Activated T-helper 17 cell treated with anti-CD3 and anti-CD28 coated beads, Interleukin-2, amount 50 U/mL, for 72 hours (primary cell): ENCODE measurements at places on chromosomes 5 and 9. TPM values are rescaled to one million over a fixed set of nuclear protein-coding genes. Genes with fewer than 3 reads are reported as not detected.
A peak's percentile ranks its signal among the peaks of the same experiment; 100 is the strongest.

NOXA1 gene
- 0.39 TPM for total RNA-seq

JAKMIP2 gene
- total RNA-seq = 2.4 TPM

DNA sequence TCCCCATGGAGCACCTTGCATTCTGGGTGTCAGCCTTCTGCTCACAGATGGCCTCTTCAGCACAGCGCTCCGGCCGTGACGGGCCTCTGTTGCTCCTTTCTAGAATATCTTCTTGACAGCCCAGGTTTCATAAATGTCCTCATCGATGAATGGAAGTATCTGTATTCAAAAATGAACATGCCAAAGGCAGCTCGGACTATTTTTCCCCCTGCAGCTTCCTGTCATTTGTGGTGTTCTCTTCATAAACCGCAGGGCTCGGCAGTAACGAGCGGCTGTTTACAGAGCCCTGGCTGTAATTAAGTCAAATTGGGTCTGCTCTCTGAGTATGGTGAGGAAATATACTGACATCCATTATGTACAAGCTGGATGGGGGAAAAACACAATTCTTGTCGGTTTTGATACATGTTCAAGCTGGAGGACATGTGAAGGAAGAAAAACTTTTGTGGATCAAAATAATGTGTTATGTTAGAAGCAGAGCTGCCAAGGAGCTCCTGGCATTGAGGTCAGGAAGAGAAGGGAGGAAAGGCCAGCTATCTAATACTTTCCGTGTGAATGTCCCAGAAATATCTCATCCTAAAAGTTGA, 154.1 kb upstream of the CD180 start:
- ATAC-seq = peak; percentile 23

GRCh38 chr5:111311666-111312065, 87.5 kb downstream of the CAMK4 start:
- ATAC-seq = no peak

- no peak for ATAC-seq
These were observed 99.8 kb downstream of the NNT start for GRCh38 chr5:43702815-43703214.

- no peak for ATAC-seq
These were observed 151.7 kb upstream of the HCN1 start for GRCh38 chr5:45847877-45848276.

DNA sequence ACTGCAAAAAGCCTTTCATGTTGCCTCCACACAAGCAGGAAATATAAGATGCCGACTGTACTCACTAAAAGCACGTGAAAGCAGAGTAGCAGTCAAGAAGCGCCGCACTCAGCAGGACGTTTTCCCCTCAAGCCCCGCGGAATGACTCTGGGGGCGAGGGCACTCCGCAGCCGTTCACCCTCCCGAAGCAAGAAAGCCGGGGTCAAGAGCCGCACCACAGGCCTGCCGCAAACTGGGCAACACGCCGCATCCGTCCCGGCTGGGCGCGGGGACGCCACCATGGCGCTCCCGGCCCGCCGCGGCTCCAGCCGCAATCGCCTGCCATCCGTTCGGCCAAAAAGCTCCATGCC, 364 bp downstream of the RPS6 start:
- ATAC-seq = peak; percentile 35

GRCh38 chr5:176906126-176906525, 7.0 kb upstream of the HK3 start:
- no peak for ATAC-seq

DNA sequence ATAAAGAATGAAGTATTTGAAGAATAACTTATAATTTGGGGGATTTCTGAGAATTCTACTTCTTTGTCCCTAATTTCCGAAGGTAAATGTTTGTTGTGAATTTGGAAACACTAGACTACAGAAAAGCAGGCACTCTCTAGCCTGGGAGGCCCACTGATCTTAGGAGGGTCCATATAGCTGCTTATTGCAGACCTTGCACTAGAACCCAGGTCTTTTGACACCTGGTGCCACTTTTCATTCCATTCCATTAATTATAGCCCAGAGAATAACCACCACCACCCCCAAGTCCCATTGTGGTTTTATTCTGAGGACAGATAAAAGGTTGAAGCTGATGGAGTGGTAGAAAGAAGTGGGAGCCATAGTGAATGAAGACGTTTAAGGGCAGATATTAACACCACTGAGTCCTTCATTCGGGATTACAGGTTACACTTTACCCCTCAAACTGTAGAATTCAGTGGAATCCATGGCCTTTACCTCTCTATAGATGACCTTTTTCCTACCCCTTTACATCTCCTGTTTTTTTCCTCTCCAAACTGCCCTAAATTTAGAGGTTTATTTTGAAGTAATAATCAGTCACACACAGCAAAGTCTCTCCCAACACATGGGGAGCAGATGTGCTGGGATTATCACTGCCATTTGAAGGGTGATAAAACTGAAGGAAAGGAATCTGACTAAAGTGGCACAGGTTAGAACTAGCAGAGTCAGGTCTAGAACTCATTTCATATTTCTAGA, 12.0 kb upstream of the PSMD5 start:
- no peak for ATAC-seq

DNA sequence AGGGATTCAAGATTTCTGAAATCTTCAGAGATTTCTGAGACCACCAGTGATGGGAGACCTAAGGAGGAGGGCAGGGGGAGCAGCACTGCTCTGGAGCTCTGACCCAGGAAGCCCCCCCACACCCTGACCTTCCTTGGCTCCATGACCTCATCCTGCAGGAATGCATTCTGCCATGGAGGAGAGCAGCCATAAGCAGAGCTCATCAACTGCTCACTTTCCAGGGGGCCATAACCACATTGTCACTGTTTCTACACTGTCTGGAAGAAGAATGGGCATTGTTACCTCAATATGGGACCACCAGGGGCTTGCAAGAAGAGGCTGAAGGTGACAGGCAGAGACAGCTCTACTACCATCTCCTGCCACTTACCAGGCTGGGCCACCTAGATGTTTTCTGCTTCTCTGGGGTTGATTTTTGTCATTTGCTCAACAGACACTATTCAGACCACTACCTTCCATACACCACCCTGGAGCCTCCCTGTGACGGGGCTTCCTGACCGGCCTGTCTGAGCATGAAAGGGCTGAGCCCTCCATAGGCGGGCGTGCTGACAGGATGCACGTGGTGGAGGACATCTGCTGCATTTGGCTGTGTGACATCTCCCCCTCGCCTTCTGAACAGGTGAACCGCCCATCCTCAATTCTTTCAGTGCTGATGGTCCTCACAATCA, 2.3 kb upstream of the TSC1 start:
- no peak for ATAC-seq

- no peak for ATAC-seq
These were observed 15.9 kb upstream of the RNF183 start for GRCh38 chr9:113319054-113319453.

GRCh38 chr5:111135946-111136345, 43.8 kb downstream of the WDR36 start:
- no peak for ATAC-seq

- no peak for ATAC-seq
These were observed 84.8 kb upstream of the FAM169A start for GRCh38 chr5:74950836-74951515.
